ENCODE measurements at places on chromosomes 12 and 14. TPM values are rescaled to one million over a fixed set of nuclear protein-coding genes. Genes with fewer than 3 reads are reported as not detected.
A peak's percentile ranks its signal among the peaks of the same experiment; 100 is the strongest.

GDF11 gene
- 29.2 TPM for polyA plus RNA-seq

SLC6A15 gene
- 1.1 TPM for polyA plus RNA-seq

GRCh38 chr12:69610126-69610525, 581 bp downstream of the LRRC10 start:
- DNase-seq: no peak

DNA sequence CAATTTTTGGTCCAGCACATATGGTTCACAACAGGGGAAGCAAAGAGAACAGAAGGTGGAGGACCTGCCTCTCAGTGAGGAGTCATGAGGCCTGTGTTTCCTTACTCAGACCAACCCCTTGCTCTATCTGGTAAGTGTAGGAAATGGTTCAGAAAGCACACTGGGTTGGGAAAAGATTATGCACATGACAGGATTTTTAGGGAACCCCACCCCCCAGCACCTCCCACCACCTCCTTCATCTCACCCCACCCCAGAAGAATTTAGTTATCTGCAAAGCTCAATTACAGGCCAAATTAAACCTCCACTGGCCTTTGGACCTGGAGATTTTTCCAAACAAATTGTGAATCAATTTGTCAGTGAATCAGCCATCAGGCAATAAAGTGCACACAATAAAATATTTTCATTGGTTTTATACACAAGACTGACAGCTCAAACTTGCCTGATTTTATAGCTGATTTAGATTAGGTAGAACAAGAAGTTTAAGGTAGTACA, 132.8 kb downstream of the DACT1 start:
- DNase-seq: no peak

GRCh38 chr14:31920001-31920400, 157.1 kb upstream of the ARHGAP5 start:
- DNase-seq: no peak

AGAP2 gene
- polyA plus RNA-seq: 1.1 TPM

GRCh38 chr12:69509904-69510827, 40.0 kb downstream of the FRS2 start:
- no peak for DNase-seq

CYP46A1 gene
- polyA plus RNA-seq: 4.2 TPM

IL23A gene
- polyA plus RNA-seq: 0.59 TPM

GRCh38 chr12:100229036-100229635, 28.5 kb downstream of the ACTR6 start:
- no peak for DNase-seq

SIX1 gene
- polyA plus RNA-seq: 14.3 TPM

DNA sequence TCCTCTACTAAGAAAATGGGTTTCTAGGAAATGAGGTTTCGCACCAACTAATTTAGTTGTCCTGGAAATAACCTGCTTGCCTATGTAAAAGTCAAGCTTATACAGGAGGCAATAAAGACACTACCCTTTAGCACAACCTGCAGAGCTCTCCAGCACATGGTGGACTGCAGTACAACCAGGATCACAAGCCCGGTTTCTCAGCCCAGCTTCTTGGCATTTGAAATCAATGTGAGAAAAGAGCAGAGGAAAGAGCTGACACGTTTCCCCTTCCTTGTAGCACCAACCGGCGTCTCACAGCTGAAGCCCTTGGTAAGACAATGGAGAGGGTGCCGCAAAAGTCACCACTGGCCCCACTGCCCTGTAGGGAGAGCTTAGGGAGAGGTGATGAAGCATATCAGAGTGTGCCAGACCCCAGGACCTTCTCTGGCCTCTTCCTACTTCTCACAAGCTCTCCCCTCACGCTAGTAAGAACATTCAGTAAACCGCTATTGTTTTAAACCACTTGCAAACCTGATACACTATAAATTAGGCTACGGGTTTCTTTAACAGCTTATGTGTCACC, 8.6 kb downstream of the SPTLC2 start:
- DNase-seq: no peak

DNA sequence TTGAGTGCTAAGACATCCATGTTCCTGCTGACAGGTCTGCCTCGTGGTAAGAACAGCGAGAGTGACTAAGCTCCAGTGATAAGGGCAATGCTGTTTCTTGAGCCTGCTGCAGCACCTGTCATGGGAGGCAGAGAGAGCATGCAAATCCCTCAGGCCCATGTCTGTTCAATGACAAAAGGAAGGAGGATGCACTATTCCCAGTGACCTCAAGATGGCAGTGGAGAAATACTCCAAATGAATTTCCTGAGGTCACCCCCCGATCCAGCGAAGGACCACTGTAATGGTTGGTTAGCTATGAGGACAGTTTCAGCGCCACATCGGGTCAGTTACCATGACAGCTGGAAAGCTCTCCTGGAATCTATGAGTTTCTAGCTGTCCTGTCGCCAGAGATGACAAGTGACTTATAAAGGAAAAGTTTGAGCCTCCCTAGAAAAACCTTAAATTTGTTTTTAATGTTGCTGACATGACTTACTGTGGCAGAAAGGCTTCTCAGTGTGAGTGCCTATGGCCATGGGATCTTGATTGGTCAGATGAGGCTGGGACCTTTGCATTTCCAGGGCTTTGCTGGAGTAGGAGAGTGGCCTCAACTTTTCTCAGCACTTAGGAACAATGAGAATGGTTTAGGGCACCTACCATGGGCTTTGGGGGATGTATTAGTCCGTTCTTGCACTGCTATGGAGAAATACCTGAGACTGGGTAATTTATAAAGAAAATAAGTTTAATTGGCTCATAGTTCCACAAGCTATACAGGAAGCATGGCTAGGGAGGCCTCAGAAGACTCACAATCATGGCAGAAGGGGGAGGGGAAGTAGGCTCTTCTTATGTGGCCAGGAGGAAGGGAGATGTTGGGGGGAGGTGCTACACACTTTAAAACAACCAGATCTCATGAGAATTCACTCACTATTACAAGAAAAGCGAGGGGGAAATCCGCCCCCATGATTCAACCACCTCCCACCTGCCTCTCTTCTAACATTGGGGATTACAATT, 88.0 kb upstream of the TMEM260 start:
- DNase-seq: peak; percentile 59

CCDC184 gene
- 1.0 TPM for polyA plus RNA-seq

DNA sequence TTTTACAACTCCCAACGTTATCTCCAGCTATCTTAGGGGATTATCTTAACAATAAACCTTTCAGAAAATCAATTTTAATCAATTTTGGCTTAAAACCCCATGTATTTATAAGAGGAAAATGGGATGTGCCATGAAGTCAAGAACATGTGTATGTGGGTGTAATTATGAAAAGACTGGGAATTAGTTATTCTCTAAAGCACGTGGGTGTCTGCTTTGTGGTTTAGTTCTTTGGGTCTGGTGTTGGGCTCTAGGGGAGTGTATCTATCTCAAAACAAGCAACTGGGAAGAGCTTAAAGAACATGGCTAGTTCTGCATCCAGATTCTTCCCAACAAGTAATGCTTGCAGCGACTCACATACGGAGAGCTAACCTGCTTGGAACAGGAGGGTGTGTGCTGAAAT, 40.1 kb upstream of the MAX start:
- no peak for DNase-seq

GRCh38 chr12:33994857-33995808, 27.2 kb upstream of the ALG10 start:
- no peak for DNase-seq

DNA sequence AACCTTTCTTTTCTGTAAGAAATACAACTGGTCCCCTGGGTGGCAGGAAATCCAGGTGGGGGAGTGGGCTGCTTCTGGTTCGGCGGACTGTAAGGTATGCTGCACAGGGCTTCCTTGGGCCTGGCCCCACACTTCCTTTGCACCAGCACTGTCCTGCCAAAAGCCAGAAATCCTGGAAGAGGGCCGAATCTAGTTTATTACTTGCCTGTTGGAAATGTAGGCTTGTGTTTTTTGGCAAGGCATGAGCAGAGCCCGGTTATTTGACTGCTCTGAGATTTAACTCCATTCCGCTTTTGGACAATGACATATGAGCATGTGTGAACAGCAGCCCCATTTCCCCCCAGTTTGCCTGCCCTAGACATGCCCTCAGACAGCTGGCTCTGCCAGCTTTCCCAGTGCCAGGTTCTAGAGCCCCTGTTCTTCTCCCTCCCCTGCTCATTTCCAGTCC, 86.6 kb downstream of the BORCS5 start:
- DNase-seq: peak; percentile 13

TAS2R42 gene
- polyA plus RNA-seq: not detected

RTN1 gene
- 4.1 TPM for polyA plus RNA-seq

GRCh38 chr12:118206107-118206412, 70.1 kb downstream of the PEBP1 start:
- DNase-seq: no peak

SERPINA5 gene
- 9.1 TPM for polyA plus RNA-seq

SMCO3 gene
- 3.1 TPM for polyA plus RNA-seq

RNU4-1 gene
- not detected for polyA plus RNA-seq

C12orf75 gene
- polyA plus RNA-seq: 75.2 TPM

- DNase-seq: no peak
Measured at GRCh38 chr12:1220127-1221092, 229.4 kb downstream of the ERC1 start.

TMEM63C gene
- polyA plus RNA-seq: 1.0 TPM

POLE2 gene
- polyA plus RNA-seq: 12.5 TPM

DNA sequence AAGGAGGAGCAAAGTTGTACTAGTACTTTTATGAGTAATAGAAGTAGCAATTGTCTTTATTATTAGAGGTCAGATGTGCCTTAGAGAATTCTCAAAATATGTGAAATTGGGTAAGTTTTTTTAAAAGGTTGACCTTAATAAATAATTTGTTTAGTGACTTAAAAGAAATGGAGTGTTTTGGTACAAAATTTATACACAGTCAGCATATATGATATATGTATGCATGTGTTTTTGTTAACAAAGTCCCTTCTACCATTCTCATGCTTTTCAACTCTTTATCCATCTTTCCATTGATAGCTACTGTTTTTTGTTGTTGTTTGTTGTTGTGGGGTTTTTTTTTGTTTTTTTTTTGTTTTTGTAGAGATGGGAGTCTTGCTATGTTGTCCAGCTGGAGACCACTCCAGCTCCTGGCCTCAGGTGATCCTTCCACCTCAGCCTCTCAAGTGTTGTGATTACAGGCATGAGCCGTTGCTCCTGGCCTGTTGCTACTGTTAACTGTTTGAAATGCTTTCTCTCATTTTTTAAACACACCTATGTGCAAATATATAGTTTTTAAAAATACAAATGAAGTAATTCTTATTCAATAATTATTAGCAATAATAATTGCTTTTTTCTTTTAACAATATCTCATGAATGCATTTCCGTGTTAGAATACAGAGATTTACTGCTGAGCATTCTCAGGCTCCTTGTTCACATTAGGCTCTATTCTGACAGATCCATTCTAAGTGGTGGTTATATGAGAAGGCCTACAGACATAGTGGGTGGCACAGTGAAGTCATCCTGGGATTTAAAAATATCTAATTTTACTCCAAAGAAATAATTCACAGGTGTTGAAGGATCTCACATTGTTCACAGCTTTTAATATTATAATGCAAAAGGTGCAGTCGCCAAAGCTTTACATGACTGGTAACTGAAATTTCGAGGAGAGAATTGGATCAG, 10.4 kb downstream of the NAA30 start:
- DNase-seq: no peak

DNA sequence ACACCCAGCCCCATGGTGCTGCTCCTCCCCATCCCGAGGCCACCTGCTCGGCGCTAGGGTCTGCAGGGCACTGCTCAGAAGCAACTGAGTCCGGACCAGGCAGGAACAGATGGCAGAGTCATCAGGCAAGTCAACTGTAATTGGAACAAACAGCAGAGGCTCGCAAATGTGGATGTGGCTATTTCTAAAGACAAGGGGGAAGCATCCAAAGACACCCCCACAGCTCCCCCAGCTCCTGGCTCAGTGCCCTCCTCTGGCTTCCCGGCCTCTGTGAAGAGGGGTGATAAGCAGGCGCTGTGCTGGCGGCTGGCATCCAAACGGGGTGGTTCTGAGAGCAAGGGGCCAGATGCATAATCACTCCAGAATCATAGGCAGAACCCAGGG, 125.6 kb downstream of the PIWIL1 start:
- DNase-seq: no peak

OR4K5 gene
- not detected for polyA plus RNA-seq

ZNF891 gene
- 2.6 TPM for polyA plus RNA-seq

SIX6 gene
- not detected for polyA plus RNA-seq

DNA sequence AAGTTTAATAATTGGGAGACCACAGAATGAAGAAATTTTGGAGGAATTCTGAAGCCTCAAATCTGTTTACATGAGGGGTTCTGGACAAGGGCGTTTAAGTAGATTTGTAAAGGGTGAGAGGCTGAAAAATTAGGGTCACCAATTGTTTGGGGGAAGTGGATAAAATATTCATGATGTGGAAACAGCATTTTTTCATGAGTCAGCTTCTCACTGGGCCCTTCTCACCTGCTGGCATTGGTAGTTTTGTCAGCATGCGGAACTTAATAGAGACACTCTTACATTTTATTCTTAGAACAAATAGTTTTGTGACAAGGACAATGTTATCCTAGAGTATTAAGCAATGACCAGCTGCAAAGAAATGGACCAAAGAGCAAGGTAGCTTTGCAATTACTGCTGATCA, 634.4 kb downstream of the LRFN5 start:
- DNase-seq: no peak

- no peak for DNase-seq
Measured at GRCh38 chr14:101657372-101657771, 96.1 kb downstream of the DIO3 start.

GRCh38 chr12:52308806-52309425, 12.3 kb downstream of the KRT83 start:
- DNase-seq: no peak

DNA sequence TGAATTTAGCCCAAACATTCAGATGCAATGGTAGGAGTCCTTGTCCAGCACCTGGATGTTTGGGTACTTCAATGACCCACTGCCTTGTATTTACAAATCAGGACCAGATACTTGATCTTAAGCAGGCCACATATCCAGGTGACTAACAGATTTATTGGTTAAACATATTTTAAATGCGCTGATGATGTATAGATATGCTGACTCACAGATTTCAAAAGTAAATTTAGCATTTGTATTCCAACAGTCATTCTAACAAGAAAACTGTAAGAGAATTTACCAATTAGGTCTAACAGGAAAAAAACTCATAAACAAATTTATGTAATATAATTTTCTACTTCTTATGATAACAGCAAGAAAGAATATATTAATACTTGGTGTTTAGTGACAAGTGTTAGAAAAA, 29.4 kb upstream of the MYF6 start:
- DNase-seq: no peak

GRCh38 chr12:23684121-23684520, 265.3 kb downstream of the SOX5 start:
- no peak for DNase-seq

DNA sequence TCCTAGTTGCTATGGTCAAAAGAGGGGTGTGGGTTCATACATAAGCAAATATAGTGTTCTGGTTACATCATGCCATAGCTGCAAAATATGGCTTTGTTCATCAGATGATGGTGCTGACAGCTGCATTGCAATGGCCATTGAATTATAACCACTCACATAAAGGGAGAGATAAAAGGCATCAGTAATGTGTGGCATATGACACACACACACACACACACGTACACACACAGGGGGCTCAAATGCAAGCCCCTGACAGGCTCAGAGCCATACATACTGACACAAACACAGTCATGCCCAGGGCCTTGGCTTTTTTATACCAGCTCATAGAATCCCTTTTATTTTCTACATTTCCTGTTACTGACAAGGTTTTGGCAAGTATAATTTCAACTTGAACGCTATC, 698.9 kb downstream of the BCL11B start:
- no peak for DNase-seq

All from left renal cortex interstitium (tissue), 4 donors.